ENCODE measurements at places on chromosomes 2 and 18.

- peak; percentile 30 for DNase-seq
Measured at GRCh38 chr2:201448701-201449100, 2.6 kb downstream of the TRAK2 start.

- no peak for DNase-seq
Measured at GRCh38 chr2:237819231-237819630, 20.7 kb downstream of the RBM44 start.

DNA sequence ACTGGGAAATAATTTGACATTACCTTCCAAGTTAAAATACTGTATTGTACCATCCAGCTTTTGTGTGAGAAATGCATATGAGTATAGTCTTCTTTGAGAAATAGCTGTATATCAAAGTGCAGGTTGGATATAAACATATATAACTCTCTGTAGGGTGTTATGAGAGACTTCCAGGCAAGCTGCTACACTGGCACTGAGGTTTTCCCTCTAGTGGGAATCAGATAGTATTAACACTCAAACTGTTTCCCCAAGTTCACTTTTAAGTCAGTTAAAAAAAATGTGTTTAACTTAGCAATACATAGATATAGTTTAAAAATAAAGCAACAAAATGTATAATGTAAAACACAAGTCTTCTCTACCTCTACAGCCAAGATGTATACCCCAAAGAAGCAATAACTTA is 368.4 kb upstream of the SLC8A1 start:
- DNase-seq: no peak

DNA sequence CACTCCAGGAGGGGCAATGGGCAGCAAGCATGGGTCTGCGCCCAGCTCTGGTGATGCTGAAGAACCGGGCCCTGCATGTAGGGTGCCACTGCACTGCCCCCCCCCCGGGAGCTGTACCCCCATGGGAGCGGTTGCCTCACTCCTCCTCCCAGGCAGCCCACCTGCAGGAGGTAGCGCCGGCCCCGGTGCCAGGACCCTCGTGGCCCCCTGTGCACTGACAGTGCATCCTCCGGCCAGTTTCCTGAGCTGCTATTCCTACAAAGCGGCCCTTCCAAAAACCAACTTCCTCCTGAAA is 109.4 kb downstream of the ZNF516 start:
- no peak for DNase-seq

- no peak for DNase-seq
Measured at GRCh38 chr18:6731222-6731596, 1.7 kb downstream of the ARHGAP28 start.

All from activated CD4-positive, alpha-beta T cell treated with anti-CD3 and anti-CD28 coated beads for 4 hours (primary cell).